Thoracic aorta (tissue), 2 donors: ENCODE measurements at places on chromosomes 2 and 18.

DNA sequence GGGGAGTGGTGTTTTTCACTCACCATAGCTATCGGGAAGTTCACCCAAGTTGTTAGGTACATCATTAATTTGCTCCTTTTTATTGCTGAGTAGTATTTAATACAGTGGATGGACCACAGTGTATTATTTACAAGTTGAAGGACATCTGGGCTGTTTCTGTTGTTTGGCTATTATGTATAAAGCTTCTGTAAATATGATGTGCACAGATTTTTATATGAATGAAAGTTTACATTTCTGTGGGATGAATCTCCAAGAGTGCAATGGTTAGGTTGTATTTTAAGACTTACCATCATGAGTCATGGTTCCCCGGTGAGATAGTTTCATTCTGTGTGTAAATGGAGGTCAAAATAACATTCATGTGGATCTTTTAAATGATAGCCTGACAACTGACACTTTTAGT is 337.4 kb downstream of the PTPRM start:
- DNase-seq: no peak

GRCh38 chr18:74608681-74609080 is 11.0 kb downstream of the ZNF407 start:
- no peak for DNase-seq

DNA sequence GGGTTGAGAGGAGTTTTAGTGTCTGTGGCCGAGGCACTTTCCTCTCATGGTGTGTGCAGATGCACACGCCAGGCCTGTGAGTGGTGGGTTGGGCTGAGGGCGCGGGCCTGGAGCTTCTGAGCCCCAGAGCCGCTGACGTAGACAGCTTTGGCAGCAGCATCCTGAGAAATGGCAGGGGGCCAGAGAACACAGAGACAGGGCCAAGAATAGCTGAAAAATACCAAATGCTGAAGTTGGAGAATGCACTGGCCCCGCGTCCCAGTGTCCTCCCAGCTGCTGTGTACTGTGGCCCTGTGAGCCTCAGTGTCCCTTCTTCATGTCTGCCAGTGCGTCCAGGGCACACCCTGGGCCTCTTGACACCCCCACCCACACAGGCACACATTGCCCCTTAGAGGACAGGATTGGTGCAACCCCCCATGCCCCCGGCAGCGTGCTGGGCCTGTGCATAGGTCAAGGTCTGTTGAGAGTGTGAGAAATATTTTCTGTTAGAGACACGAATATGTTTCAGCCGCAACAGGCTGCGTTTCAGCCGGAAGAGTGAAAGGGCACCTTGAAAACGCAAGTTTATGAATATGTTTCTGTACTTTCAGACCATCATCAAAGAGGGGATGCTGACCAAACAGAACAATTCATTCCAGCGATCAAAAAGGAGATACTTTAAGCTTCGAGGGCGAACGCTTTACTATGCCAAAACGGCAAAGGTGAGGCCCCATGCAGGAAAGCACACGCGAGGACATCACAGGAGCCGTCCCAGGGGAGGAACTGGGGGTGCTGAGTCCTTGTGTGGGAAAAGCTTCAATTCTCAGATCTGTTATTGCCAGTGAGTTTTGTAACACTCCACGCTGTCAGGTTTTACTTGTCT is 33.6 kb downstream of the DGKD start:
- DNase-seq: peak; percentile 60

GRCh38 chr2:78263571-78263970 is 741.4 kb upstream of the LRRTM4 start:
- DNase-seq: no peak

GRCh38 chr2:241987726-241988125 is 118.2 kb downstream of the RTP5 start:
- no peak for DNase-seq

DNA sequence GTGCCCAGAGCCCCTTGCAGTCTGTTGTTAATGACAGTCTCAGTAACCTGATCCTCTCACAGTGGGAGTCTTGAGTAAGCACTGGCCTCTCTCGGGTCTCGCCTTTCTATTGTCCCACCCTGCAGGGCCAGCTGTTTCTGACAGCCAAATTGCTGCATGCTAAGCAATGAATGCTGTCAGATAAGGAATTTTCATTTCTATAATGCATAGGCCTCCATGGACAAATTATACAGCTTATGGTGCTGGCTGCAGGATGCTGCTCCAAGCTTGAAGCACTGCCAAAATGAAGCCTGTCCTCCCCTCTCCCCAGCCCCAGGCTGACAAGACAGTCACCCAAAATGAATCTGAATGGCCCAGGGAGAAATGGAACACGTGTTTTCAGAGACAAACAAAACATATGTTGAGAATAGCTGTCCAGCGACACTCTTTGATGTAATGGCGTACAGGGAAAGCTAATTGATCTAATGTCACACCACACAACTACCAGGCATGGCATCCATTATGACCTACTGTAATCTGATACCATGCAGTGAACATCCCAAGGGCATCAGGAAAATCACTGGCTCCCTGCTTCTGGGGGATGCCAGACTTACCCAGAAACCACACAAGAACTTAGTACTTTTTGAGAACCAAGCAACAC is 36.8 kb downstream of the ACVR1 start:
- no peak for DNase-seq

DNA sequence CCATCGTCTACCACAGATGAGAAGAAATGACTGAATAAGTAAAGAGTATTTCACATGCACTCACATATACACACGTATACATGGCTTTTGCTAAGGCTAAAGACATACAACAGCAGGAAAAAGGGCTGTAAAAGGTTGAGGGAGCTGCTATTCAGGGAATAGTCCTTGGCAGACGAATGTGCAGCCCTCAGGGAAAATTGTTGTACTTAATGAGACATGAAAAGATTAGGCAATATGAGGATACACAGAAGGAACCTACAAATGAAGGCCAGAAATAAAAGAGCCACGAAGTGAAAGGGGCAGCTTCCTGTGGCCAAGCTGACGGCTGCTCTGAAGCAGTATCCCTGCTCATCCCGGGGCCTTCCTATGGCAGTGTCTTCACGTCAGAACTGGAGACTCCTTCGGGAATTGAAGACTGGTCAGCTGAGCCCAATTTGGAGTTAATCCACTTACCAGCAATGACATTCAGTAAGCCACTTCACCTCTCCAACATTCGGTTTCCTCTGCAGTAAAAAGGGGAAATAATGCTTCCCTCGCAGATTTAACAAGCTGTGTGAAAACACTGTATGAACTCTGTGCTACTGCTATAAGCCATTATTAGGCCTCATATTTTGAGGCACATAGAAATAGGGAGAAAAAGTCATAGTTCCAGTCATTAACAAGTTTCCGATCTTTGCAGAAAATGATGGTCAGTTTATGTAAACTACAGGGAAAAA is 221.8 kb downstream of the STK39 start:
- DNase-seq: no peak

DNA sequence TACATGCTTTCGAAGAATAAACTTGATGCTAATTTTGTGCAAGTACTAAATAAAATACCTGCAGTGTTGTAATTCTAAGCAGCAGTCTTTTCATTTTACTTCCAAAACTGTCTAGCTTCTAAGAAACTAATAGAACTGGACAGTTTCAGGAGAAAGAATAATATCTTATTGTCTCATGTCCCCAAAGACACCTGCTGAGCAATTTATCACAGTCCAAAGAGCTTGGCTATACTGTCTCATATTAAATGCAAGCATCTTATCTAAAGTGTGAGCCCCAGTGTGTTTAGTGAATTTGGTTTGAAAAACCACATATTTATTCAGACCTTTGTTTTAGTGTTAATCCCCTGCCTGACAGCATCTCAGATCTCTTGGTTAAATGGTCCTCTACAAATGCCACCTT is 374.3 kb downstream of the TMX3 start:
- no peak for DNase-seq

DNA sequence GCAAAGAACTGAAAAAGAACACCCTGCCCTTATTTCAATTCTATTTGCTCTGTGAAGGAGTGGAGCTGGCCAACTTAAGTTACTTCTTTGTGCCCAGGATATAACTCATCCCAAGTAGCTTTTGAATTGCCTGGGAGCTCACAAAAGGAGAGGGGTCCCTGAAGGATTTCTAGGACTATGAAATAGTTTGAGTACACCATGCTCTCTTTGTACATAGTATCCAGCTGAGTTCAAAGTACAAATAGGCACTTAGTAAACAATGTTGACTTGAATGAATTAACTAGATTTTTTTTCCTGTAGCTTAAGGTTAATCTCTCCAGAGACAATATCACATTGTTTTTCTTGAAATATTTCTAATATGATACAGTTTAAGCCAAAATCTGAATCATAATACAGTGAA is 47.7 kb downstream of the ZC3H15 start:
- DNase-seq: no peak

- no peak for DNase-seq
These were observed 77.2 kb upstream of the TXNDC2 start for GRCh38 chr18:9808295-9809241.

GRCh38 chr18:32624182-32624723 is 148.6 kb downstream of the KLHL14 start:
- no peak for DNase-seq
